ENCODE measurements at places on chromosomes 6 and 20.

- peak; percentile 79 for DNase-seq
Observed at GRCh38 chr6:92648364-92649086, 770.8 kb downstream of the EPHA7 start.

- DNase-seq = no peak
Observed at GRCh38 chr6:112204350-112204706, 50.0 kb downstream of the LAMA4 start.

DNA sequence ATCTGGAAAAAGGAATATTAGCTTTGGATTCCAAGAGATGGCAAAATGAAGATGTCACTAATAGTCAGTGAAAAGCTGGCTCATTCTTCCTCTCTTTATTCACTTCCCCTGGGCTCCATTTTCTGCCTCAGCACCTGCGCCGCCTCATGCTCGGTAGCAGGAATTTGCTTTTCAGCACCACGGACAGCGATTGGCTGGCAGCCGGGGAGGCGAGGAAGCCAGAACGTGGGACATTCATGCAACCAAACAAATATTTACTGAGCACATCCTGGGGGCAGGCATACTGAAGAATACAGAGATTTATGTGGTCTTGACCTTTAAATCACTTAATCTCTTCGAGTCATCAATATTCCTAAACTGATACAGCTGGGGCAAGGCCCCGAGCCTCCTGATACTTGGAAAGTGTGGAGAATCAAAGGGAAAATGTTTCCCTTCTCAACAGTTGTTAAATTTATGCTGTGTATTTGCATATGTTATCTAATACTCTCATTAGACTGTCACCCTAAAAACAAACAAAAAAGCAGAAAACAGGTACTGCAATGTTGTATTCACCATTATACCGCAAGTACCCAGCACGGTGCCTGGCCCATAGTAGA is 12.1 kb upstream of the PDYN start:
- no peak for DNase-seq

- DNase-seq = no peak
Observed at GRCh38 chr6:154209555-154209954, 147.0 kb downstream of the IPCEF1 start.

GRCh38 chr6:2766767-2767656 is 1.8 kb downstream of the WRNIP1 start:
- no peak for DNase-seq

DNA sequence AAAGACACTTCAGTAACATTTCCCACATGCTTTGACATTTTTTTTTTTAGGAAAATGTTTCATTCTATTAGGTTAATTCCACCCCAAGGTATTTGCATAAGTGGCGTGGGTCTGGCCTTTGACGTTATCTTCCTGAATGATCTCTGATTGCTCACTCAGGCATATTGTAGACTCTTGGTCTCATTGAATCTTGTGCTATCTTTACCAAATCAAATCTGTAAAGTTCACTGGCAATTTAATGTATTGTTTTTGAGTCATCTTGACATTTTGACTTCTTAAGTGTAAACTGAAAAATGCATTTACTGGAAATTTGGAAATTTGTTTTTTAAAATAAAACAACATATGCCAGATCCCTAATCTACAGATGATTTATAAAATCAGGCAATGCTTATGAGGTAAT is 16.0 kb upstream of the VIP start:
- DNase-seq = no peak

GRCh38 chr20:61055180-61056010 is 196.7 kb upstream of the CDH4 start:
- peak; percentile 24 for DNase-seq

DNA sequence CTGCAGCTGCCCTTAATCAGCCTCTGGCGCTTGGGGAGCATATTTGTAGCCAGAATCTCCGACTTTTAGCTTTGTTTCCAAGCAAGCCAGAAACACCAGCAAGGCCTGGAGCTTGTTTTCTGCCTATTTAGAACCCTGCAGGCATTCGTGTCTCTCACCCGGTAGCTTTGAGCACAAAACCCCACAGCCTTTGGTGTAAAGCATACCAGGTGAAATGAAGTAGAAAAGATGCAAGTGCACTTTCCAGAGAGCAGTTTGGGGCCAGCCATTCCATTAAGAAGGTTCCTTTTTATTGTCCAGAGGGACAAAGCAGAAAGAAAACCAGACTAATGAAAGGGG is 736 bp downstream of the FAM217B start:
- DNase-seq = no peak

- DNase-seq = peak; percentile 43
Observed at GRCh38 chr6:17281100-17281496, at the start of gene RBM24. RBM24 (plus strand) TSS chr6:17281361; CDS start chr6:17281582, 221 bp downstream.
